ENCODE measurements at places on chromosomes 3 and 15.

GRCh38 chr3:179615458-179616173 is 11.0 kb downstream of the NDUFB5 start:
- DNase-seq: no peak

DNA sequence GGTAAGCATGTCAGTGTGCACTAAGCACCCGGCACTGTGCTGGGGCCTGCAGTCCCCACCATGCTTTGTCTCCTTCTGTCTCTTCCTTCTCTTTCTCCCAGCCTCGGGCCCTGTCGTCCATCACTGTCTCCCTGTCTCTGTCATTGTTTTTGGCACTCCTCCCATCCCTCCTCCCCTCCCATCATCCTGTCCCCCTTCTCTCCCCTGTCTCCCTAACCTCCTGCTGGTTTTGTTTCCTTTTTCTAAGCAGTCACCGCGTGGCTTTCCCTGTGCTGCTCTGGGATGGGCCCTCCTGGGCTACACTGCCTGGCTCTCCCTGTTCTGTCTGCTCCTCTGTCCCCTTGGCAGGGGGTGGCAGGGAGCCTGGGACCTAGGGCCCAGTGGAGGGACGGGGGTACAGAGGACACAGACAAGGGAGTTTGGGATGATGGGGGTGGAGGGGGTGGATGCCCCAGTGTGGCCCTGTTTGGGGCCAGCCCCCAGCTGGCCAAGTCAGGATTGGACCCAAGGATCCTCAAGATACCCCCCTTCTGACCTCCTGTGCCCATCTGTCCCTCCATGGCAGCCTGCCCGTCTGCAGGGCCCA is 5.7 kb downstream of the CHST13 start:
- DNase-seq: no peak

- no peak for DNase-seq
Observed at GRCh38 chr3:56364665-56365064, 103.6 kb downstream of the ERC2 start.

DNA sequence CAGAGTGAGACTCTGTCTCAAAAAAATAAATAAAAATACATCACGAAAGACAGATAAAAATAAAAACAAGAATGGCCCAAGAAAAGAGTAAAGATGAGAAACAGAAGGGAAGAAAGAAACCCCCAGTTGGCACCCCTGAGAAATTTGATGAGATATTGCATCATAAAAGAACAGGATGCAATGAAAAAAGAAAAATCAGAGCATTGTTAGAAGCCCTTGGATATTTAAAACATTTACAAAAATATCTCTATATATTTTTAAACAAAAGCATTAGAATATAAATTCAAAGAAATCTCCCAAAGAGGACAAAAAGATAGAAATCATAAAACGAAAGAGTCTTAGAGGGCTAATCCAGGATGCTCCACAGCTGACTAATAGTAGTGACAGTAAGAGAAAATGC is 18.6 kb upstream of the ZBTB38 start:
- DNase-seq: no peak

DNA sequence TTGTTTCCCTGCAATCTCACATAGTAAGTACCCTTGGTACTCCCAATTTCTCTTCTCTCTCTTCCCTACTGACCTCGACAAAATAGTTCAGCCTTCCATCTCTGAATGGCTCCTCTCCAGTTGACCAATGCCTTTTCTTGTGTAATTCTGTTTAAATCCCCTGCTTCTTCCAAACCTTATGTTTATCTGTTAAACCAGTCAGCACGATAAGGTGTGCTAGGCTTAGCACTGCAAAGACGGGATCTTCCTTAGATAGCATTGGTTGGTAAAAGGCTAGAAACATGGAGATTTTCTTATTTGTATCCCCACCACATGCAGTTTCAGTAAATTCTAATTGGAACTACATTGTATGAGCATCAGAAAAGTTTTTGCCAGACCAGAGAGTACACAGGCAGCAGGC is 25.8 kb upstream of the KCNMB3 start:
- no peak for DNase-seq
